ENCODE measurements at places on chromosomes 2 and 18.

- DNase-seq, result no peak
These were observed 239.5 kb downstream of the WDR7 start for GRCh38 chr18:56890632-56891031.

DNA sequence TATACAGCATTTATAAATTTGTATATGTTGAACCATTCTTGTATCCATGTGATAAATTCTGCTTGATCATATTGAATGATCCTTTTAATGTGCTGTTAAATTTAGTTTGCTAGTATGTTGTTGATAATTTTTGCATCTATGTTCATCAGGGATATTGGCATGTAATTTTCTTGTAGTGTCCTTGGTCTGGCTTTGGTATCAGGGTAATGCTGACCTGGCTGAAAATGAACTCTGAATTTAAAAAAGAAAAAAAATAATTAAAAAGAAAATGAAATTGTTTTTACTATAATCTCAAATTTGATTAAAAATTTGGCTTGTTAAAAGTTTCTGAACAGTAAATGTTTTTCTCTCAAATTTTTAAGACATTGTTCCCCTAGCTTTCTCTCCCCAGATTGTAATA lies 46.3 kb downstream of the RAD51AP2 start:
- no peak for DNase-seq

DNA sequence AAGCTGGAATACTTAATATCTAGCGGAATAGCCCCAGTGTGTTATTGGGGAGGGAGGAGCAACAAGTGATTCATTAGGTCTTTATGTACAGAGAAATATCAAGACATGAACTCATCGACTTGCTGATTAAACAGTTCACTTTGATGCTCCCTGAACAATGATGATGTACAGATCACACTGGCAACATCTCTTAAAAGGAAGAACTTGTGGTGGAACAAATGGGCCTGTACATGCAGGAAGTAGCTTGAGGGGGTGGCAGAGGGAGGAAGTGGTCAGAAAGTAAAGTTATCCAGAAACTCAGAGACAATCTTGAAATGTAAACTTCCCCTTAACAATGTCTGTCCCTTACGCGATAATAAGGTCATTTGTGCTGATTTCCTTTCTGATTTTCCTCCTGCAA lies 90.5 kb downstream of the NXPH2 start:
- no peak for DNase-seq

DNA sequence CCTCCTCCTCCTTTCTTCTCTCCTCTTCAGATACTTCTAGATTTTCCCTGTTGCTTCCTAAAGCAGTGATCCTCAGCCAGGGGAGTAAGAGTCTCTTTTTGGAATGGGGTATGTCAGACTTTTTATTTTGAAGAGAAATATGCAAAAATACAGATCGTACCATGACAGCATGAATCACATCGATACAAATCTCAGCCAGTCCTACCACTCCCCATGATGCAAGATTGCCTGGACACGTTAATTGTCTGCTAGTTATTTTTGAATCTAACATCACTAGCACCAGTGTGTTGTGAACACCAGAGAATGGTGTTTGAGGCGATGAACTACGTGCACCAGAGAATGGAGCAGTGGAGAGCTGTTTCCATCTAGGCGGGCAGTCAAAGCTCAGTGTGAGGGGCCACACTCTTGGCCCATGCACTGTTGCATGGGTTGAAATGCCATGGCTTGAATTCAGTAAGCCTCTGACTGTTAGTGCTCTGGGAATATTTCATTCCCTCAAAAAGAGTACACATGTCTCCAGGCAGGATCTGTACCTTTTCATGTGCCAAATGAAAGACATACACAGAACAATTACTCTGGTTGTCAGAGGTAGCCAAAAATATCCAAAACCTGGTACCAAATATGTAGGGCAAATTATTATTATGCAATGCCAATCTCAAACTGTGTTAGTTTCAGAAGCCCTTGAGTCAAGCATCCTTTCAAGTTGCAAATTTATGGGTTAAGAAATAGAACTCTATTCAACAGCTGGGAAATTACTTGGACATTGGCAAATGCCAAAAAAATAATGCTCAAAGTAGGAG lies 46.3 kb upstream of the RALBP1 start:
- DNase-seq, result no peak

GRCh38 chr2:88212251-88212790 lies 42.2 kb downstream of the THNSL2 start:
- DNase-seq, result no peak

GRCh38 chr18:23861805-23862470 lies 152.6 kb upstream of the TTC39C start:
- DNase-seq, result no peak

GRCh38 chr2:183348492-183348891 lies 224.2 kb downstream of the NUP35 start:
- no peak for DNase-seq

- DNase-seq, result peak; percentile 53
These were observed at the start of gene RTKN for GRCh38 chr2:74441690-74442482. Gene RTKN, minus strand, starts transcription at chr2:74441937. Its CDS starts 121 bp downstream, at chr2:74441816.

DNA sequence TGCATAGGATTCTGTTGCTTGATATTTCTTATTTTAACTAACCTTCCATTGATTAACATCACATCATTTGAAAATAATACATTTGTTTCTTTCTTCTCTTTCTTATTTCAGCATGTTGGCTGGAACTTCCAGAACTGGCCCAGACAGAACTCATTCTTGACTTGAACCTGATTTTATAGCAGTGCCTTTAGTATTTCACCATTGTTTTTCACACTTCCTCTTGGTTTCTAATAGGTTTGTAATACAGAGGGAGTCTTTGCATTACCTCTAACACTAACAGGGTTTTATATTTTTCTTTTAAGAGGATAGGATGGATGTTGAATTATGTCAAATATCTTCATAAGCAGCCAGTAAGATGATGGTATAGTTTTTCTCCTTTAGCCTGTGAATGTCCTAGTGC lies 39.2 kb downstream of the SEMA4F start:
- no peak for DNase-seq

GRCh38 chr2:239722760-239723470 lies 302.2 kb downstream of the NDUFA10 start:
- DNase-seq, result no peak

- DNase-seq, result no peak
These were observed at the start of gene MTCL1 for GRCh38 chr18:8705238-8705960. Gene MTCL1, plus strand, starts transcription at chr18:8705556. Its CDS starts 105 bp downstream, at chr18:8705661.

- peak; percentile 97 for DNase-seq
These were observed at the start of gene CREB1 for GRCh38 chr2:207529330-207530159. Gene CREB1, plus strand, starts transcription at chr2:207529962. Its CDS starts 25,674 bp downstream, at chr2:207555636.

DNA sequence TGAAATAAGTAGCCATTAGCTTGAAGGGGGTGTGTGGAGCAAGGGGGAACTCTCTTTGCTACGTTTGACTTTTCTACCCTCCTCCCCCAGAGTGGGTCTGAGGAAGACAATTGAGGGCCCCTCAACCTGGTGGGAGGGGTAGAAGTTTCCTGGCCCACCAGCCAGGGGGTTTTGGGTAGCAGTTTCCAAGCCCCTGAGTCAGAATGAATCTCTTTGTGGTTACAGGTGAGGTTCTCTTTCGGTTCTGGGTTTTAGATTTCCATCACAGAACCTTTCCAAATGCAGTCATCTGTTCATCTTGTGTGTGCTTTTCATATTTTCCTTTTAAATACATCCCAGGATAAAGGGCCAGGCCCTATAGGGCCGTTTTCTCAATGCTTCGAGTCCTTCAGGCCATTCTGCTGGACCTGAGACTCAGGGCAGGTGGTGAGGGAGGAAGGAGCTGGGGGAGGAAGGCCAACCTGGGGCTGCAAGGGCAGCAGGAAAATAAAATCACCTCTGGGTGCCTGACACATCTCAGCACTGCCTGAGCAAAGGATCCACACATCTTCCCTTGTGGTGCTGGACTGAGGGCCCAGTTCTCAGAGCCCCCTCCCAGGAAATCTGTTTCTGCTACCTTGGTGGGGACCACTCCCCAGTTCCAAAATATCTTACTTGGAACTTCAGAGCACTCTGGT lies 4.7 kb downstream of the LBH start:
- no peak for DNase-seq

DNA sequence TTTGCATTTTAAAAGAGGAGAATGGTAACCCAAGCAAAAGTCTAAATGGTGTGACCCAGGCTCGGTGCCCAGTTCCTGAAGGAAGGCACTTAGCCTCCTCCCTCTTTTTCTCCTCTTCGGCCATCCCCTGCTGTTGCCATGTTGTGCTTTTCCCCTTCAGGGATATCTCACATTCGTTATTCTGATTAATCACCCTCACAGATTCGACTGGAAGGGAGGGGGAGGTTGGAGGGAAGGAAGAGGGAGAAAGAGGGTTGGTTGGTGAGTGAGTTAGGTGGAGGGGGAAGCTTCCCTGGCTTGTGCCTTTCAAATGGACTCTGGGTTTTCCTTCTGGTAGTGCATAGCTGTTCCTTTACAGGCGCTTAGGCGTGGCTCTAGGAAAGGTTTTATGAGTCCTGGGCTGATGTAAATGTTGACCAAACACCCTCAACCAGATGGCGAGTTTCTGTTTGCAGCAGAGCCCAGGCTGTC lies 39.0 kb upstream of the LYPD6B start:
- DNase-seq, result no peak

DNA sequence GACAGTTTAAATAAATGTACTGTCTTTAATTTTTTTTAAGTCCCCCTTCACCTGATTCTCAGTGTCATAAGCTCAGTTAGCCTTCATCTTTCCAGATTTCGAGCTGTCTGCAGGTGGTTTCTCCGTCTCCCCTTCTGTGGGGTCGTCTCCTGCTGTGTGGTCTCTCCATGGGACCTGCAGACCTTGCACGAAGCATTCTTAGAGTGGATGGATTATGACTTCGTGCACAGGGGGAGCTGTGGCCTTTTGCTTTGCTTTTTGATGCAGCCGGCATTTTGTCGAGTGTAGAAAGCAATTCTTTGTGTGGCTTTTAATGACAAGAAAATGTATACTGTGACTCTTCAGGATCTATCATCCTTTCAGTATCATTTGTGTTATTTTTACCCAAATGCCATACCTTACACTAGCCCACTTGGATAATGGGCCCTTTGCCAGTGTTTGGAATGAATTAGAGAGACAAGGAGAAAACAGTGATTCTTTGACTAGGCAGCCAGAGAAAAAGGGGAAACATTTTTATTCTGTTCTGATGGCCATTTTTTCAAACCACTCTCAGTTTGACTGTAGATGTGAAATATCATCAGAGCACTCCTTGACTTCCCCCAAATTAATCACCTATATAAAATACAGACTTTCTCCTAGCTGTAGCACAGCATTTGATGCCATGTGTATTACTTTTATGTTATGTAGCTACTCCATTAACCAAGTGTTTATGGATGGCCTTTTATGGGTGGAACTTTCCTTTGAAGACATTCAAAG lies 54.3 kb downstream of the ITGA6 start:
- no peak for DNase-seq

GRCh38 chr2:153299809-153300208 lies 178.8 kb downstream of the RPRM start:
- DNase-seq, result no peak

DNA sequence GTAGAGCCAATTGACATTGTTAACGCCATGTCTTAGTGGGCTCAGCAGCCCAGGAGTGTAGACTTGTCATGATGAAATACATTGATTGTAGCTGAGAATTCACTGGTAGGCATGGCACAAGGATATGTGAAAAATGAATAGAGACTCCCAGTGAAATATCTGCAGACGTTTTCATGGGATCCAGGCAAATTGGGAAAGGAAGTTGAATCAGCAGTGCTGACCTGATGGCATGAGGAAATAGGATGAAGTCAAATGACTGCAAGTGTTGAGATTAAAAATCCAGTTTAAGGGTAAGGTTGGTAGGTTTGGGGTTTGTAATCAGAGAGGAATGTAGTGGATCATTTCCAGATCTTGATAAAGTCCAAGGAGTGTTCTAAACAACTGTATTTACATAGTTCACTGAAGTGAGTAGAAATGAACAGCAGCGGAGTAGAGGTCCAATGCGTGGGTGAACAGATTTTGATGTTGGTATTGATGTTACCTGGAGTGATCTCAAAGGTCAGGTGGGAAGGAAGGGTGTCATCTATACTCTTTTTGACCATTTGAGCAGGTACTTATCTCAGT lies 24.6 kb downstream of the INSIG2 start:
- DNase-seq, result peak; percentile 20

GRCh38 chr2:223868005-223868404 lies 30.6 kb upstream of the AP1S3 start:
- DNase-seq, result no peak

DNA sequence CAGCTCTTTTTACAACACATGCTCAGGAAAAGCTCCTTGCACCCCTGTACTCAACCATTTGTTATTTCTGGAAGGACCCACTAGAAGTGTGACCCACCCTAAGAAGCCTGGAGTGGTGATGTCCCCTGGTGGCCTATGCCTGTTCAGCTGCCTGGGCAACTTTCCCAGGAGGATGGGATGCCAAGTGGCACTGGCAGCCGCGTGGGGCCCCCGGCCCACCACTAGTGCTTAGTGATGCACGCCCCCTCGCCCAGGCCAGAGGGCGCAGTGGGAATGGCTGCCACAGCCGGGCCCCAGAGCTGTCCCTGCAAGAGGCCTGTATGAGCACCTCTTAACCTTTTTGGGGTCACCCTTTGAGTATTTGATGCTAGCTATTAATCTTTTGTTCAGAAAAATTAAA lies 18.1 kb downstream of the IMPA2 start:
- DNase-seq, result no peak

DNA sequence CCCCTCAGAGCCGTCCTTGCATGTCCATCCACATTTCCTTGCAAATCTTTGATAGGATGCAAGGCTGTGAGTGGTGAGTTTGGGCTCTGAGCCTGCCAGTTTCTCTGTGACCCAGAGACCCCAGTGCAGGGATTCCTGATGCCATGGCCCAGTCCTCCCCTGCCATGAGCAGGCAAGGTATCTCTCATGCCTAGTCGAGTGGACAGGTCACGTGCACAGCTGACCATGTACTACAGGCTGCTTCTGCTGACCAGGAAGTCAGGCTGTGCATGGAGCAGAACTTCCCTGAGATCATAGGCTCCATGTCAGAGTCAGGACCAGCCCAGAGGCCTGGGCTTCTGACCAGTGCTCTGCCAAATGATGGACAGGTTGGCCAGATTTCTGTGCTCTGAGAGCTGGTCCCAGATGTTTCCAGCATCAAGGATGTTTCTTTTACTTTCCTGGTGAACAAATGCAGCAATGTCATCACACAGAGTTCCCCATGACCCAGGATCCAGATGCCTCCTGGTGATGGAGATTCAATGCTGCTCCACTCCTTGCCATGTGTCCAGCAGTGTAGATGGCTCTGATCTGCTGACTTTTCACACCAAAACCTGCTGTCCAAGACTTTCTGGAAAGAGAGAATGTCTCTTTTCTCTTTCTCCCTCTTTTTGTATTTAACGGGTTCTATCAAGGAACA lies 321.6 kb upstream of the HS6ST1 start:
- no peak for DNase-seq

Measured in left kidney (tissue), 8 donors.